ENCODE measurements at places on chromosomes 3 and 15. TPM values are rescaled to one million over a fixed set of nuclear protein-coding genes. Genes with fewer than 3 reads are reported as not detected.

Gene MUSTN1
- not detected for total RNA-seq

Gene TATDN2
- total RNA-seq, result 93.3 TPM

Gene KNL1
- 20.1 TPM for total RNA-seq

Gene FRMD4B
- total RNA-seq, result 27.1 TPM

Gene ARHGEF26
- 0.14 TPM for total RNA-seq

Gene AP3B2
- total RNA-seq, result 1.1 TPM

Gene TMEM202
- not detected for total RNA-seq

Gene SCN5A
- 0.14 TPM for total RNA-seq

Gene TMEM87A
- total RNA-seq, result 53.0 TPM

DNA sequence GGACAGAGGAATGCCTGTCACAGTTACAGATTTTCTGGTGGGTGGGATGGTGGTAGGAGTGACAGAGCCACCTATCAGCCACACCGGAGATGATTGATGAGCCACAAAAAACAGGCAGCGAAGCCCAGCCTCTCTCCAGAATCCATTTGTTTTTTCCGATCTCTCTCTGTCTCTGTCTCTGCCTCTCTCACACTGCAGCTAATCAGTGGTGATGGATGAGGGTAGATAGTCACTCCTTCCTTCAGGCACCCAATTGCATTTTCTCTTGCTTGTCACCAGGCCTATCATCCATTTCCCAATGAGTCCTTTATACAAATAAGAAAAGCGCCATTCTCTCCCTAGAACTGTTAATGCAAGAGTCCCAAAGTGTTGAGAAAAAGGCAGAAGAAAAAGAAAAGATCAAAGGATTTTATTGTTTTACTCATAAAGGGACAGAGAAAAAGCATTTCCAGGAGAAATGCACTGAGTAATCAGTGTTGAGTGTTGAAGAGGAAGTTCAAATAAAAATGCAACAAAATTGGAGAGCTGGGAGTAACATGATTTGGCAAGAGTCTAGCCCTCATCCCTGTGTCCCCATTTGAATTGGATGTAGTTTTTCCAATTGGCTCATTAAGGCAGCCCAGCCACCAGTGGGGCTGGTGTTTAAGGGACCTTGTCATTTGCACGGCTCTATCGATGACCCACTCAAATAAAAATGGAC is 1089.3 kb downstream of the TUSC7 start:
- DNase-seq, result no peak

DNA sequence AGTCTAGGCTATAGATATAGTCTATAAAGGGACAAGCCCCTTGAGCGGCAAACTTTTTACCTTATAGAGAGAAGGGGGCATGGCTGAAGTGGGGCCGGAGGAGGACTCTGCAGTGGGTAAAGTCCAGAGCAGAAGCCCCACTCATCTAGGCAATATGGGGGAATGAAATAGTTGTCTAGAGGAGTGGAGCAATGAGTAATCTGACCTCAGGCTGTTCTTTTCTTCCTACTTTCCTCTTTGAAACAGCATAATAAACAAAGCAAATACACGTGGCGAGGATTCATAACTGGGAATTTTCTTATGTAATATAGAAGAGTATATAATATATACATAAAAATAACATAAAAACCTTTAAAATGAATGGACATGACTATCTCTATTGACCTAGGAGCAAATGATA is 546.4 kb upstream of the ZNF385D start:
- no peak for DNase-seq

DNA sequence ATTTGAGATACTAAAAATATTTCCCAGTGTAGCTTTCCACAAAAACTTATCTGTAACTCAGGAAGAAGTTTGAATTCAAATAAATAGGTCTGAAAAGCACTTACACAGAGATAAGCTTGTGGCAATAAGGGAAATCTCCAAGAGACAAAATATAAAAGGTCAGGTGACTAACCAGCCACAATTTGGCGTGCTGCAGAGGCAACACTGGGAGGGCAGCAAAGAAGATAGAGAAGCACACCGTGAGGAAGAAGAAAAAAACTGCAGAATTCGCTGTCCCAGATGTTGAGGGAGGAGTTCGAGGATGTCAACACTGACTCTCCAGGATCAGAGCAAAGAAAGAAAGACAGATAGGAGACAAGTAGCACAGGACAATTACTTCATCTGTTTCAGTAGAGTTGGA is 204.4 kb downstream of the FMN1 start:
- no peak for DNase-seq

DNA sequence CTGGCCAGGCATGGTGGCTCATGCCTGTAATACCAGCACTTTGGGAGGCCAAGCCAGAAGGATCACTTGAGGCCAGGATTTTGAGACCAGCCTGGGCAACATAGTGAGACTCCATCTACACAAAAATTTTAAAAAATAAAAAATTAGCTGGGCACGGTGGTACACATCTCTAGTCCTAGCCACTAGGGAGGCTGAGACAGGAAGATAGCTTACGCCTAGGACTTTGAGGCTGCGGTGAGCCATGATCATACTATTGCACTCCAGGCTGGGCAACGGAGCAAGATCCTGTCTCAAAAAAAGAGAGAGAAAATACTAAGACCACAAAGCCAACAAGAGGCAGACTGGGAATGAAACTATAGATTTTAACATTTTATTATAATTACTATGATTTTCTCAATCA is 4.1 kb downstream of the MB21D2 start:
- no peak for DNase-seq

DNA sequence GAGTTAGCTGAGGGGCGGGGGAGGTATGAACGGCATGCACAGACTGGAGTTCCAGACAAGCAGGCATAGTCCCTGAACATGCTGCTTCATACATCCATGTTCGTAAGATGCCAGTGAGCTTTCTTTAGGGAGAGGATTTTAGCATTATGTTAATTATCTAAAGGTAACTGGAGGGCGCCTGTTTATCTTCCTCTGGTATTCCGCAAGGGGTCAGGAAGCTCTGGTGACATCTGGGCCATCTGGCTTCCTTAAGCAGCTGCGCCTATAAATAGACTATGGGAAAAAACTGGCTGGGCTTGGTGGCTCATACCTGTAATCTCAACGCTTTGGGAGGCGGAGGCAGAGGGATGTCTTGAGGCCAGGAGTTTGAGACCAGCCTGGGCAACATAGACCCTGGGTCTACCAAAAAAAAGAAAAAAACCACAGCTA is 1.5 kb upstream of the FBXO22 start:
- no peak for DNase-seq

GRCh38 chr15:85545752-85546151 is 165.3 kb downstream of the AKAP13 start:
- no peak for DNase-seq

DNA sequence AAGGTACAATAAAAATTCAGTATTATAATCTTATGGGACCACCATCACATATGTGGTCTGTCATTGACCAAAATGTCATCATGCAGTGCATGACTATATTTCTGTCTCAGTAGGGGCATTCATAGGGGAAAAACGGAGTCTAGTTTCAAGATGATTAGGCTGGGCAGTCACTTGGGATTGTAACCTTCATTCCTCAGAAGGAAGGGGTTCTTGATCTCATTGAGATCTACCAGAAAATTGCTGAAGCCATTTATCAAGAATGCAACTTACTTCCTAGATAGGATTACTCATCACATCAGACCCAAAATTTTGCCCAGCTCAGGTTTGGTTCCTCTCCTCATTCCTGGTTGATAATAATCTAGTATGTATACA is 37.3 kb downstream of the BTD start:
- no peak for DNase-seq

GRCh38 chr3:12231431-12231830 is 57.4 kb upstream of the PPARG start:
- DNase-seq, result no peak

DNA sequence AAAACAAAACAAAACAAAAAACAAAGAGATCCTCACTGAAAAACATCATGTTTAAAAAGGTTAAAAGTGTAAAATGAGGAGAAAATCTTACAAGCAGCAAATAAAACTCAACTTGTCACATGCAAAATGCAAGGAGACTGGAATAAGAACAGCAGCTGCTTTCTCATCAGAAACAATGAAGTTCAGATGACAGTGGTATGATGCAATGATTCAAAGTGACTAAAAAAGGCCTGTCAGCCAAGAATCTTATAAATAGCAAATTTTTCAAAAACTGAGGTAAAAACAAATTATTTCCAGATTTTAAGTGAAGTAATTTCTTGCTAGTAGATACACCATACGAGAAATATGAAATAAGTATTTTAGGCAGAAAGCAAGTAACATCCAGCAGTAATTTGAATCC is 68.6 kb upstream of the EPHA3 start:
- no peak for DNase-seq
